ENCODE measurements at places on chromosomes 1 and 21. TPM values are rescaled to one million over a fixed set of nuclear protein-coding genes. Genes with fewer than 3 reads are reported as not detected.

The LY9 gene
- not detected for polyA plus RNA-seq

- no peak for DNase-seq
Measured at GRCh38 chr1:182764029-182764727, 25.4 kb upstream of the NPL start.

DNA sequence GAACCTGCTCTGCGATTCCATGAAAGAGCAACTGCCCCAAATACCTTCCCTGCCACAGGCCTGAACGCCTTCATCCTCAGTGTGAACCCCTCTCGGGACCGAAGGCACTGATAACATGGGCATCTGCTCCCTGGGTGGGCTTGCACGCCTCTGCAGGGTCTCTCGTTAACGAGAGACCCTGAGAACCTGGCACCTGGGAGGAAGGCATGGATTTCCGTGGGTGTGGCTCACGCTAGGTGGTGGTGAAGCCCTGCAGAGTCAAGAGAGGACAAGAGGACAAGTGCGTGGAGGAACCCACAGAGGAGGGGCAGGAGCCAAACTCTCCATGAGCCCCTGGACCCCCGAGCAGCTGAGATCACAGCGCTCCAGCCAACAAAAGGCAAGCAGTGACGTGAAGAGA, 26.8 kb upstream of the COL6A2 start:
- DNase-seq, result no peak

The C1orf226 gene
- polyA plus RNA-seq, result 0.10 TPM

The ZYG11B gene
- polyA plus RNA-seq, result 6.5 TPM

Measured in IMR-90 (cell line).